CD4-positive, alpha-beta T cell treated with Interferon alpha-2 for 1 hour (primary cell): ENCODE measurements at places on chromosomes 2 and 18.

DNA sequence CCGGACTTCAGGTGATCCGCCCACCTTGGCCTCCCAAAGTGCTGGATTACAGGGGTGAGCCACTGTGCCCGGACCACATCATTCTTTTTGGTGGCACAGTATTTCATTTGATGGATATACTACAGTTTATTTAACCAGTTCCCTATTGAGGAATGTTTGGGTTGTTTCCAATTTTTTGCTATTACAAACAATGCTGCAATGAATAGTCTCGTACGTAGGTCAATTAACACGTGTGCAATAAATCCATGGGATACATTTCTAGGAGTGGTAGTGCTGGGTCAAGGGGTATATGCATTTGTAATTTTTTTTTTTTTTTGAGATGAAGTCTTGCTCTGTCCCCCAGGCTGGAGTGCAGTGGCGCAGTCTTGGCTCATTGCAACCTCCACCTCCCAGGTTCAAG is 28.4 kb upstream of the XPO1 start:
- DNase-seq = no peak

- DNase-seq = no peak
These were observed 121.5 kb upstream of the NABP1 start for GRCh38 chr2:191556463-191556862.

GRCh38 chr2:84717302-84717701 is 163.6 kb downstream of the TRABD2A start:
- DNase-seq = no peak

GRCh38 chr18:12401881-12402280 is 5.8 kb upstream of the PRELID3A start:
- DNase-seq = no peak

DNA sequence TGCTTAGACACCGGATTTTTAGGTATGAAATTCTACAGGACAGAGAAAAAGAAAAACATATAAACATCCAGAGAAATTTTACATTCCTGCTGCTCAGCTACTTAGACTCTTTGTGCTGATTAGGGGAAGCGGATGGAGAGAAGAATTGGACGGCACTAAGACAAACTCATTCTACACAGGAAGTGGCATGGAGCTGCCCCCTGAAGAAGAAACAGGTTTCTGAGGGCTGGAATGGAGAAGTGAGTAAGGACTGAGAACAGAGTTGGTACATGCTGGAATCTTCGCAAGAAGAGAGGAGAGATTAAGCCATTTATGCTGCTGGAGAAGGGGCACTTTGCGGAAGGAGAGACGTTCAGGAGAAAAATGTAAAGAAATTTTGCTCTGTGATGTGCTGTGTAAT is 253.0 kb upstream of the ERBB4 start:
- DNase-seq = no peak

GRCh38 chr2:42342795-42343241 is 18.2 kb downstream of the COX7A2L start:
- no peak for DNase-seq

- no peak for DNase-seq
These were observed 139.9 kb upstream of the MAPRE2 start for GRCh38 chr18:34901299-34901698.

- no peak for DNase-seq
These were observed 12.7 kb upstream of the DDX18 start for GRCh38 chr2:117801826-117802225.

- DNase-seq = peak; percentile 9
These were observed 30.7 kb downstream of the FBXO15 start for GRCh38 chr18:74116633-74117554.

- DNase-seq = no peak
These were observed 7.9 kb downstream of the AFTPH start for GRCh38 chr2:64532030-64532429.

- DNase-seq = peak; percentile 36
These were observed 4.6 kb downstream of the PROC start for GRCh38 chr2:127422559-127423477.

DNA sequence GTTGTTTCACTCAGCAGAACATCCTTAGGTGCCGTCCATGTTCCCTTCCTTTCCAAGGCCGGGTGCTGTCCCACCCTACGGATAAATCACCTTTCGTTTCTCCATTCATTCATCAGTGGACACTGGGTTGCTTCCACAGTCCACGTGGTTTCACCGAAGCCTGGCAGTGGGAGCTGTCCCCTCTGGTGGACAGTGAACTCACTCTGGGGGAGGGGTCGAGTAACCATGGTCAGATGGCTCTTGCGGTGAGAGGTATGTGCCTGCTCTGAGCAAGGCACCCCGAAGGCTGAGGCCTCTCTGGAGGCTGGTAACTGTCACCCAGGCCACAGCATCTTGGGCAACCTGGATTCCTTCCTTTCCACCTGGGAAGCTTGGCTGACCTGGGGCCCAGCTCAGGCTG is 61.5 kb upstream of the TWIST2 start:
- DNase-seq = no peak

DNA sequence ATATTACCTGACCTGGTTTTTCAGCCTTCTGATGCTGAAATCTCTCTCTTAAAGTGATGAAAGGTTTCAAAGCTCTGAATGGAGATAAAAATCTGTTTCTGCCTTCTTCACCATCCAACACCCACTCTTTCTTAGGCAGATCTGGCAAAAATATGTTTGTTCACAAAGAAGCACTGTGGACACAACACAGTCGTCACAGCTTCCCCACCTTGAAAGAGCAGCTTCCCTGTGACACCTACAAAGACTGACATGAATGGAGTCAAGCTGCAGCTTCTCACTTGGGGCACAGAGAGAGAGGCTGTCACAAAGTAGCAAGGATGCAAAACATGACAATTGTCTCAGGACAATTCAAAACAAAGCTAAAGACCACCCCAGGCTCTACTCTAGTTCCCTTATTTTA is 86.5 kb downstream of the ICOS start:
- DNase-seq = no peak

DNA sequence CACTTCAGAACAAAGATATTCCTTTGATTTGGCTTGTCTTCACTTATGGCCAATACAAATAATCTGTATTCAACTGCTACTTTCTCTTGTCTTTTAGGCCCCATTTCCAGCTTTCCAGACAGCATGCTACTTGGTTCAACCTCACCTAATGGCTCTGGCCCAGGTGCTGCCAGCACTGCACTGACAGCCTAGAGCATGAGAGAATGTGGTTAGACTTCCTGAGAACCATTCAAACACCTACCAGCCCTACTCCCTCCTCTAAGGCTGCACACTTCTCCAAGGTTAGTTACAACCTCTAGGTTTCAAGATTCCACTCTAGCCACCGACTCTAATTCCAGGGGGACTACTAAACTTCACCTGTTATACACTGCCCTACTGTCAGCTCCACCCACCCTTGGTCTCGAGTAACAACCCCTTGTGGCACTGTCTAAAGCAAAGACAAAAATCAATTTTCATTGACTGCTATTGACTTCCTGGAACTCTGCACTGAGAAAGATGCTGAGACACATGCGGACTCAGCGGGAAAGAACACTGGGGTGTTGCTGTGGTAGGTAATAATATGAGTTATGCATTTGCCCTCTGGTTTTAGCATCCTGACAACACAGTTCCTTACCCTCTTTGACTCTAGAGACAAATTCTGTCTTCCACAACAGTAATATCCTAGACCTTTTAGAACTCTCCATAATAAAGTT is 38.2 kb downstream of the PLEKHM3 start:
- no peak for DNase-seq

DNA sequence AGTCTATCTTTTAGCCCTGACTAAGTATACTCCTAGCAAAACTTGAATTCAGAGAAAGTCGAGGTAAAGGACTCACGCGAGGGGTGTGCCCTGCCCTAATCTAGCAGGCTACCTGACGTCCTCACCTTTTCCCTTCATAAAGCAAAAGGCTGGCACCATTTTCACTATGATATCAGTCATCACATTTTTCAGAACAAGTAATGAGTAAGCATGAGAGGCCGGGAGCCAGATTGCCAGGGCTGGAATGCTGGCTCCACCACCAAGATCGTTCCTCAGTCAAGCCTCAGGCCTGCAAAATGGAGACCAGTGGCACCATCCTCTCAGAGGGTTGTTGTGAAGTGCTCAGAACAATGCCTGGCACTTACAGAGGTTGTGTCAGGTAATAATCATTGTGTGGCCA is 18.7 kb upstream of the NCKAP5 start:
- DNase-seq = no peak

GRCh38 chr2:24892928-24893327 is 27.1 kb downstream of the ADCY3 start:
- DNase-seq = no peak

GRCh38 chr2:203018181-203018580 is 3.5 kb downstream of the NBEAL1 start:
- no peak for DNase-seq
